ENCODE measurements at places on chromosomes 12 and 14.

GRCh38 chr12:132154341-132154761 is 10.1 kb downstream of the NOC4L start:
- DNase-seq: no peak

DNA sequence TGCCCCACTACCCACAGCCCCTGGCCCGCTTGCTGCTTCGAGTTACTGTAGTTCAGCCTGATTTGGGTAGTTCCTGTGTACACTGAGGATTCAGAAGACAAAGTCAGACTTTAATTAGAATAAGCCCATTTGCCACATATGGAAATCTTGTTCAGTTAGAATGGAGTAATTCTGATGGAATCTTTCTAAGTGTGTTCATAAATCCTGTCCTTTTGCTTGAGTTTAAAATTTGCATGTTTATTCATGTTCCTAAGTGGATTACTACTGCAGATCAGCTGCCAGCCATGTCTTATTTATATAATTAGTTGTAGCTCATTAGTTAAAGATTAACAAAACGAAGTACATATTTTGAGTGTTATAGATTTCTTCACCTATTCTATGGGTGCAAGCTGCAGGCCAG is 504.5 kb downstream of the PCNX1 start:
- DNase-seq: no peak

DNA sequence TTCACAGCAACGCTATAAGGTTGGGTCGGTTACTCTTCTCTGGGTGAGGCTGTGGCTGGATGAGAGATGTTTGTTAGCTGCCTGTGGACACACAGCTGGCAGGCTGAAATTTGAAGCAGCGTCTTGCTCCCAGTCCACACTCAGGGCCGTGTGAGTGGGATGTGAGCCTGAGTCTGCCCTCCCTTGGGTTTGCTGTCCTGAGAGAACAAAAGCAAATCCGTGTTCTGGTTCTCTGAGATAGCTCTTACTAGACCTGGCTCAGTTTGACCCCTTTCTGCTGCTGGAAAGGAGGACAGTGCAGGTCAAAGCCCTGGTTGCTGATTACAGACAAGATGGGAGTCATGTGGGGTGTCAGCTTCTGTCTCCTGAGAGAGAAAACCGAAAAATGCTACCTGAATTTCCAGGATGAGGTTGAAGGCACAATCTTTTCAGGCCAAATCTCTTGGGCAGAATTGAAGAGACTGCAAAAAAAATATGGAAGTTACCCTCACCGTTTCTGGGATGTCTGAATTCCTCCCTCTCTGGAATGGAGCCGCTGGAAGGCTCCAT is 270.8 kb downstream of the ZFP36L1 start:
- no peak for DNase-seq

- DNase-seq: no peak
Observed at GRCh38 chr14:50501642-50502041, 30.7 kb downstream of the MAP4K5 start.

DNA sequence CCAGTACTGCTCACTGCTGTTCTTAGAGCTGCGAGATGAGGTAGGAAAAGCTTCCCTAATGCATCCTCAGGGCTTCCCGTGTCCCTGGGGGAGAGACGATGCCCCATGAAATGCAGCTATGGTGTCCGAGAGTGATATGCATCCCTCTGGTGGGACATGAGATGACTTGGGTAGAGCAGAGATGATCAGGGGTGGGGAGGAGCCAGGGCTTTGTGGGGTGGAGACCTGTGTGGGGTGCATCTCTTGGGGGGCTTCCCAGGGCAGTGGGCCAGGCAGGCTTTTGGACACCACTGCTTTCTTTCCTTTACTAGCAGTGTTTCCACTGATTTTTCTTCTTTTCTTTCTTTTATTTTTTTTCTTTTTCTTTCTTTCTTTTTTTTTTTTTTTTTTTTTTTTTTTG is 147.3 kb downstream of the ADGRD1 start:
- DNase-seq: no peak

DNA sequence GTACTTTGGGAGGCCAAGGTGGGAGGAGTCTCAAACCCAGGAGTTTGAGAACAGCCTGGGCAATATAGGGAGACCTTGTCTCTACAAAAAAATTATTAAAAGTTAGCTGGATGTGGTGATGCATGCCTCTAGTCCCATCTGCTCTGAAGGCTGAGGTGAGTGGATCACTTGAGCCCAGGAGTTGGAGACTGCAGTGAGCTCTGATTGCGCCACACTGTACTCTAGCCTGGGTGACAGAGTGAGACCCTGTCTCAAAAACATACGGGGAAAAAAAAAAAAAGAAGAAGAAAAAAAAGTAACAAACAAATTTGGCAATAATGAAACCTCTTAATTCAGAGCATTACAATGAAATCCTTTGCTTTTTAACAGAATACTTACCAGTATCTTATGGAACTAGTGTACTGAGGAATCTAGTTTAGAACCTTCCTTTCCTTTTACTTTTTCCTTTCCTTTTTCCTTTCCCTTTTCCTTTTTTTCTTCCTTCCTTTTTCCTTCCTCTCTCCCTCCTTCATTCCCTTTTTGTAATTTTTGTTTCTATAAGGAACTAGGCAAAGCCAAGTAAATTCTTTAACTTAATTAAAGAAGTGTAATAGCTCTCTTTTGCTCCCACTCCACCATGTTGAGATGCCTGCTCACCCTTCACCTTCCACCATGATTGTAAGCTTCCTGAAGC is 12.2 kb upstream of the CNOT2 start:
- no peak for DNase-seq

- DNase-seq: no peak
Observed at GRCh38 chr12:25959071-25959961, 834 bp downstream of the RASSF8 start.

GRCh38 chr12:1934068-1934467 is 15.6 kb upstream of the CACNA2D4 start:
- DNase-seq: no peak

- no peak for DNase-seq
Observed at GRCh38 chr14:104284107-104284592, 145.8 kb downstream of the KIF26A start.

- DNase-seq: no peak
Observed at GRCh38 chr12:19351346-19351745, 87.9 kb upstream of the AEBP2 start.

- DNase-seq: no peak
Observed at GRCh38 chr12:92107621-92108131, 38.0 kb downstream of the BTG1 start.

GRCh38 chr14:31307198-31307597 is 99.6 kb upstream of the HECTD1 start:
- no peak for DNase-seq

- DNase-seq: no peak
Observed at GRCh38 chr14:35301735-35302528, 9.8 kb downstream of the PSMA6 start.

GRCh38 chr14:79695307-79695706 is 516.0 kb downstream of the DIO2 start:
- DNase-seq: no peak

DNA sequence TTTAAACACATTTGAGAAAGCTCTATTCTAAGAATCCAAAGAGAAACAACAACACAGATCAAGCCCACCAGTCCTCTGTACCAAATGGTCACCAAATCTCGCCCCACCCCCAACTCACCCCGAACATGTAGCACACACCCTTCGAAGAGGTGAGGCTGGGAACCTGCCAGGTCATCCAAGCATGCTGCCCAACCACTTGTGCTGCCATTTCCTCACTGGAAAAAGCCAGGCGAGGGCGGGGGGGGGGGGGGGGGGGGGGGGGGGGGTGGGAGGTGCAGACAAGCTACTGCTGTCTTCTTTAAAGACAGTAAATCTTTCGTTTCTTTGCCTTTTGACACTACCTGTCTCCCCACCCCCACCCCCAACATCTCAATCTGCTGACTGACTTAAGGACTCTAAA is 59.9 kb downstream of the SETD3 start:
- no peak for DNase-seq

GRCh38 chr14:99606359-99606758 is 2.4 kb upstream of the CCDC85C start:
- no peak for DNase-seq

GRCh38 chr12:93025145-93026103 is 96.3 kb upstream of the EEA1 start:
- no peak for DNase-seq

DNA sequence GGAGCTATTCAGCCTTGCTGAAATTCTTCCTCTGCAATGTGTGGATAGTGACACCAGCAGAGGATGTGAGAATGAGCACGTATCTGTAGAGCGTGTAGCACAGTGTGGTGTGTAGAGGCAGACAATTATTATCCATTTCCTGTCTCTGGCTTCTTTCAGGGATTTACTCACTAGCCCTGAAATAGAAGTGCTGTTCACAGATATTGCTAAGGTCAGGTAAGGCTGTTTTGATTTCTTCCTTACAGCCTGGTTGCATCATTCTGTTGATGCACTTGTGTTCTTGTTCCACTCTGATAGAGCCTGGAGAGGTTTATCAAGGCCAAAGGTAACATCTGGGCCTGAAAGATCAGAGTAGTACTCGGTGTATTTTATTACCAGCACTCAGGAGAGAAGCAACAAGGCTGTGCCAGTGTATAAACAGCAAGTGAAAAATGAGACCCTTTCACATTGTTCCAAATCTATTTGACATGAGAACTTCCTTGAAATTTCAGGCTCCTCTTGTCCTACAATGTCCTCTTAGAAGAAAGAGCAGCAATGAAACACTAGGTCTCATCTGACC is 16.7 kb downstream of the ARG2 start:
- DNase-seq: no peak

GRCh38 chr12:86006727-86007126 is 132.6 kb downstream of the NTS start:
- DNase-seq: no peak

DNA sequence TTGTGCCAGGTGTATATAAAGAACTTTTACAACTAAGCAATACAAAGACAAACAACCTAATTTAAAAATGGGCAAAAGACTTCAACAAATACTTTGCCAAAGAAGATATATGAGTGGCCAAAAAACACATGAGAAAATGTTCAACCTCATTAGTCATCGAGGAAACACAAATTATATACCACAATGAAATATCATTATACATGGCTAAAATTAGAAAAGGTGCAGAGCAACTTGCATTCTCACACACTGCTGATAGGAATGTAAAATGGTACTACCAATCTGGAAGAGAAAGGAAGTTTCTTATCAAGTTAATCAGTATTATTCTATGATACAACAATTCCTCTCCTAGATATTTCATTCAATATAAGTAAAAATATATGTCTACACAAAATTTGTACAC is 131.6 kb upstream of the FRMD6 start:
- DNase-seq: no peak

DNA sequence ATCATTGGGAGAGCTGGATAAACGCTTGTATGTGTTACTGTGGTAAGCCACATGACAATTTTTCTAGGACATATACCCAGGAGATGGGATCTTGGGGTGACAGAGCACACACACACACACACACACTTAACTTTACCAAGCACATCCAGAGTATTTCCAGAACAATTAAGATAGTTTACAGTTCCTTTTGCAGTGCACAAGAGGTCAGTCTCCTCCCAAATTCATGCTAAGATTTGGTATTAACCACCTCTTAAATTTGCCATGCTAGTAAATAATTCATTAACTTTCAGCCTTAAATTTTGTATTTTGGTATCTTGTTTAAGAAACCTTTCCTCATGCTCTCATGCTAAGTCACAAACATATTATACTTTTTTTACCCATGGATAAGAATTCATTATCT is 33.9 kb upstream of the LIMA1 start:
- DNase-seq: no peak

DNA sequence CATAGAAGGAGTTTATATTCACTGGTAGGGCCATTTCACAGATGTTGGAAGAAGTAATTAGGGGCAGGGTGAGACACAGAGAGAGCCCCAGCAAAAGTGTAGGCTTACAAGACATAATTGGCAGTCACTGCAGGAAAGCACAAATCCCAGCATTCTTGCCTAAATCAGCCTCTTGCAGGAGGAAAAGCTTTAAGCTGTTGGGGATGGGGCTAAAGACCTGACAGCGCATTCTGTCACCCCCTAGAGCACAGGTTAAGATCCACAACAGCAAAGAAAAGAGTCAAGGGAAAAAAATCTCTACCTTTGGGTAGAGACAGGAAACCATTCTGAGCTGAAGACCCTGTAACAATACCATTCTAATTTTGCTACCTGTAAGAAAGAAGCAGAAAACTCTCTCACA is 409.0 kb downstream of the DAD1 start:
- no peak for DNase-seq

GRCh38 chr12:127565241-127565640 is 701.7 kb upstream of the TMEM132C start:
- no peak for DNase-seq

DNA sequence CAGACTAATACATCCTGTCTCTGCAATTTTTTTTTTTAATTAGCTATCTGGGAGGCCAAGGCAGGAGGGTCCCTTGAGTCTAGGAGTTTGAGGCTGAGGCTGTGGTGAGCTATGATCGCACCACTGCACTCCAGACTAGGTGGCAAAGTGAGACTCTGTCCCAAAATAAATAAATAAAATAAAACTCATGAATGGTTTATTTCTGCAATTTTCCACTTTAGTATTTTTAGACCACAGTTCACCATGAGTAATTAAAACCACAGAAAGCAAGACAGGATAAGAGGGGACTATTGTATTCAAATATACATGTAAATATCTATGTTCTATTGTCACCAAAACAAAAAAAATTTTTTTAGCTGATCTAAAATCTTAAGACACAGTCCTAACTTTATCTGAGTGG is 17.8 kb downstream of the TAOK3 start:
- DNase-seq: no peak

DNA sequence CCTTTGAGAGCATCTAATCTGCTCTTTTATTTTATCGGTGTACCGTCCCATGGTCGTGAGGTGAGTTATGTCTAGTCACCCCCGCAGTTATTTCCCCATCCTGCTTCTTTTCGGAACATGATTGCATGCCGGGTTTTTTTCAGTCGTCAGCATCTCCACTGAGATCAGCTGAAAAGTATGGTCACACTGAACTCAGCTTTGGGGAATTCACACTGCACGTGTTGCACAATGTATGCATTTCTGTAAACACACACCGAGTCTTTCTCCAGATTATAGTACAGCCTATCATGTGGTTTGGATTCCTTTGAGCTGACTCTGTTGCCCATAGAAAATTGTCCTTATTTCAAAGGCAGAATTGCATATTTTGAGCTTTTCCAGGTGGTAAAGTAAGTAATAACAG is 24.6 kb downstream of the PLXNC1 start:
- no peak for DNase-seq

DNA sequence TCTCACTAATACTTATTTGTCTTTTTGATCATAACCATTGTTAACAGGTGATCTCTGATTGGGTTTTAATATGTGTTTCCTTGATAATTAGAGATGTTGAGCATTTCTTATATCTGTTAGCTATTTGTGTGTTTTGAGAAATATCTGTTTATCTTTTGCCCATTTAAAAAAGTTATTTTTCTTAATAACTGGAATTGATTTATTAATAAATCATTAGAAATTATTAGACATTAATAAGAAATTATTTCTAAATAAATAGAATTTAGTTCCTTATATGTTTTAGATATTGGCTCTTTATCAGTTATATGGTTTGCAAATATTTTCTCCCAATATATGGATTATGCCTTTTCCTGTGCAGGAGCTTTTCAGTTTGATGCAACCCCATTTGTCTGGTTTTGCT is 18.7 kb downstream of the TMX1 start:
- DNase-seq: no peak

Measured in effector memory CD4-positive, alpha-beta T cell (primary cell).